Calu3 (cell line): ENCODE measurements at places on chromosomes 3 and 15.

- DNase-seq: peak; percentile 59
Observed at GRCh38 chr15:82849556-82850512, 40.4 kb downstream of the WHAMM start.

GRCh38 chr15:63038926-63039673, 3.4 kb upstream of the TPM1 start:
- no peak for DNase-seq

DNA sequence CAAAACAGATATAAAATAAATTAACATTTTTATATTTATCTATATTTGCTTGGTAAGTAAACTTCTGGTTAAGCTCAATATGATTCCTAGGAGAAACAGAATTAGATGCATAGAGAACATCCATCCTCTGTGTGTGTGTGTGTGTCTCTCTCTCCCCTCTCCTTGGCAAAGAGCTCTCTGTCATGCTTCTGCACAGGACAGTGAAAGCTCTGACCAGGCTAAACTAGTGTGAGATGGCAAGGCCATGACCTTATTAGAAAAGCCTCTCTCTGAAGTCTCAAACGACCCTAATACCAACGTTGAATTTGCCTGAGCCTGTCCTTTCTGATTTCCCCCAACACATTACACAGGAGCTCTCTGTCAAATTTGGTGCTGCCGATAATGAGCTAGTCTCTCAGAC, 746.0 kb downstream of the VGLL3 start:
- DNase-seq: no peak

DNA sequence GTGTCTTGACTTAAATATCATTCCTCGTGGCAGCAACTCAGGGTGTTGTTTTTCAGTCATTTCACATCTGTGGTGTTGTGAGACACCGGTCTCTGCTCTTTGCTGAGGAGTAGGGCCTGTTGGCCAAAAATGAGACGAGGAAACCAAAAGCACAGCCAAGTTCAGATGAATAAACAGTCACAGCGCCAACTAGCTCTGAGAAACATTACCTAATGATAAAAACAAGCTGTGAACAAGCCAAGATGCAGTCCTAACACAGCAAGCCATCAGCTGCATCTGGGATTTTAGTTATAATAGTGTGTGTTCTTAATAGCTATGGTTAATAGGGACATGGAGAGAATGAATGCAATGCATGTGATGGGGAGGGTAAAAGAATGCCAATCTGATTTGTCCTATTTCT, 843.4 kb upstream of the DPPA4 start:
- DNase-seq: no peak

DNA sequence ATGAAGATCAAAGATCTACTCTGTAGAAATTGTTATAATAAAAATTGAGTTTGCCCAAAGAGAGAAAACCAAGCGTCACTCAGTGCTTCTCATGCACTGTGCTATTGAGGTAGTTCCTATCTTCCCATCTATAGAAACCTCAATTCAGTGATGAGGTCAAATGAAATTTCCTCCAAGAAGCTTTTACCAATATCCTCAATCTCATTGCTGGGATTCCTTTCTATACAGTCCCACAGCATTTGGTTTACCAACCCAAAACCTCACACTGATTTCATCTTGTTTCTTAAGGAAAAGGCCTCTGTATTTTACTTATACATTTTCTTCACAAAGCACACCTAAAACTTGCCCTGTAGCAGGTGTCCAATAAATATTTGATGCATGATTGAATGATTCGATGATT, 147.2 kb downstream of the ALCAM start:
- DNase-seq: no peak

DNA sequence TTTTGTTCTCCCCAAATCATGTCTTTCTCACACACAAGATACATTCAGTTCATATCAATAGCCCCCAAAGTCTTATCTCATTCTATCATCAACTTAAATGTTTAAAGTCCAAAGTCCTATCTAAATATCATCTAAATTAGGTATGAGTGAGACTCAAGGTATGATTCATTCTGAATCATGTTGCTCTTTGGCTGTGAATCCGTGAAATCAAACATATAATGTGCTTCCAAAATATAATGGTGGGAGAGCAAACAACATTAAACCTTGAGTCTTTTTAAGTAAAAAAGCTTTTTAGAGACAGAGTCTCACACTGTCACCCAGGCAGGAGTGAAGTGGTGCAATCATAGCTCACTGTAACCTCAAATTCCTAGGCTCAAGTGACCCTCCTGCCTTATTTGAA, 139.1 kb downstream of the SAMMSON start:
- DNase-seq: no peak

DNA sequence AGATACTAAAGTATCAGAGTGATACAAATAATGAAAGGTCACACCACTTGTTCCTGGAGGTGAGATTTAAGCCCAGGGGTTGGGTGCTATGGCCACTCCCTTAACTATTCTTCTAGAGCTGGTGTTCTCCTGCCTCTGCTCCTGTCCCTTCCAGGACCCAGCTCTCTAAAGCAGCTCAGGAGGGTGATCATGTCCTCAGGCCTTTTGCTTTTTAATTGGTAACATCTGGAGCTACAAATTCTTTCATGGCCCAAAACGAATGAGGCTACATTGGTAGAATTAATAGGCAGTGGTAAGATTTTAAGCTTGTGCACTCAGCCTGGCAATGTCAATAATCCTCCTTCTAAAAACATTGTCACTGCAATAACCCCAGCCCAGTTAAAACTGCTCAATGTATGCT, 38.2 kb upstream of the CNOT10 start:
- DNase-seq: no peak

GRCh38 chr15:78810362-78811123, 721 bp downstream of the ADAMTS7 start:
- peak; percentile 57 for DNase-seq

- no peak for DNase-seq
Observed at GRCh38 chr15:51505251-51505650, 117.3 kb downstream of the DMXL2 start.

DNA sequence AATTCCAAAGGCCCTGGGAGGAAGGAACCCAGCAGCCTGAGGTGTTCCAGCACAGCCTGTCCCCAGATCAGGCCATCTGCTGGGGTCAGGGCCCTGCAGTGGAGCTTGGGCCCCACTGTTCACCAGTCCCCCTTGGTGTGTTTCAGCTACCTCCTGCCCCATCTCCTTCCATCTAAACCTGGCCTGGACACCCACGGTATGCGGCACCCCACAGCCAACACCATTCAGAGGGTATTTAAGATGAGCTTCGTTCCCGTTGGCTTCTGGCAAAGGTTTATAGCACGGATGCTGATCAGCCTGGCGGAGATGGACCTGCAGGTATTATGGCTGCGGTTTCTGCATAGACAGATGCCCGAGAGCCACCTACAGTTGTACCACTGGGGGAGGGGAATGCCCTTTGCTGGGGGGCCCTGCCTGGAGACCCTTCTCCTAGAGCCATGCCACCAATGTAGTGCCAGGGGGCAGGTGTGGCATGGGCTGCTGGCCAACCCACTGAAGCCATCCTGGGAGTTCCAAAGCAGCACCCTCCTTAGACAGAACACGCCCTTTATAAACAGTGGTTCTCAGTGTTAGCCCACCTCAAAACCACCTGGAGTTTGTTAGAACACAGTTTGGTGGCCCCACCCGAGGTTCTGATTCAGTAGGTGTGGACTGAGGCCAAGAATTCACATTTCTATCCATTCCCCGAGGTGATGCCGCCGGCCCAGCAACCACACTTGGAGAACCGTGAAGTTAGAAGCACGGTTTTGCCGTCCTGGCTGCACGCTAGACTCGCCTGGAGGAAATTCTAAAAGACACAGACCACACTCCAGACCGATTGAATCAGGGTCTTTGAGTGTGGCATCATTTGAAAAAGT, 126.9 kb downstream of the LRRK1 start:
- no peak for DNase-seq

GRCh38 chr3:172309741-172310427, 138.4 kb downstream of the GHSR start:
- DNase-seq: no peak

GRCh38 chr15:61195116-61196002, 33.7 kb downstream of the RORA start:
- DNase-seq: no peak

DNA sequence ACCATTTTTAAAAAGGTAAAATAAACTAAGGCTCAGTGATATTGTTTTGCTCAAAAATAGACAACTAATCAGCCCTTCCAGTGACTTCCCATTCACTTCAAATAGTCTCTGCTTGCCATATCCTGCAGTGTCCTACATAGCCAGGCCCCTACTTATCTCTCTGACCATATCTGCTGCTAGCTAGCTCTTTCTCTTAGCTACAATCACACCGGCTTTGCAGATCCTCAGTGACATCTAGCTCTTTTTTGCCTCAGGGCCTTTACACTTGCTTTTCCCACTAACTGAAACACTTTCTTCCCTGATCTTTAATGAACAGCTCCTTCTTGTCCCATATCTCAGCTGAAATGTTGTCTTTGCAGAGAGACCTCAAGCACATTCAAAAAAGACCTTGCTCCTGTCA, 161.3 kb downstream of the IL5RA start:
- DNase-seq: no peak

DNA sequence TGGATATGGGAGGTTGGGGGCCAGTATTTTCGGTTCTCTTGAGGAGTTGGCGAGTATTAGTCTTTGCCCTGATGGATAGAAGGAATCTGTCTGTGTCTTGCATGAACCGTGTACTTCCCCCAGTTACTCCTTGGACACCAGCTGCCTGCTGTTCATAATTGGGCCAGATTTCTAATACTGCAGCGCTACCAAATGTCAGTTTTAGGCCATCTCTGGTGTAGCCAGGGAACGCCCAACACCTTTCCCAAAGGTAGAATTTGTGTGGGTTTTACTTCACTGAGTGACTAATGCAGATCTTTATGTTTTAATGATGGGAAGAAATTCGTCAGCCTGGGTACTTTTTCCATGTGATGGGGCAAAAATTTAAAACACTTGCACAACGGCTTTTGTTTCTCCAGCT, 18.4 kb downstream of the FLNB start:
- DNase-seq: no peak

- no peak for DNase-seq
Observed at GRCh38 chr15:34754171-34754601, 612 bp downstream of the GJD2 start.

- no peak for DNase-seq
Observed at GRCh38 chr3:183388213-183388895, 40.1 kb downstream of the MCF2L2 start.

GRCh38 chr15:71385457-71385856, 270.2 kb downstream of the THSD4 start:
- DNase-seq: no peak

DNA sequence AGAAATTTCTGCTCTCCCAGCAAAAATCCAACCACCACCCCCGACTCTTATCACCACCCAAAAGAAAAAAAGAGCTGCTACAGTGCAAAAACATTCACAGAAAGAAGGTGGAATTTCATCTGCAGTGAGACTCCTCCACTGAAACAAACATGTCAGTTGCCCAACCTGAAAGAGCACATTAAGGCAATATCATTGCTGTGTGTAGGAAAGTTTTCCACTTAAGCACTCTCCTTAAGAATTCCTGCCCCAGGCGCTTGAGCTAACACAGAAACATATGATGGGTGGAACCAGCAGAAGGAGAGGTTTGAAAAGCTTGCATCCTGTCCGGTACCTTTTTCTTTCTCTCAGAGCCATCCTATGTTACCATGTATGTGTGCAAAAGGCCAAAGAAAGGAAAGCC, 200.8 kb upstream of the GADL1 start:
- no peak for DNase-seq

GRCh38 chr3:15578289-15578867, 23.0 kb downstream of the HACL1 start:
- no peak for DNase-seq

DNA sequence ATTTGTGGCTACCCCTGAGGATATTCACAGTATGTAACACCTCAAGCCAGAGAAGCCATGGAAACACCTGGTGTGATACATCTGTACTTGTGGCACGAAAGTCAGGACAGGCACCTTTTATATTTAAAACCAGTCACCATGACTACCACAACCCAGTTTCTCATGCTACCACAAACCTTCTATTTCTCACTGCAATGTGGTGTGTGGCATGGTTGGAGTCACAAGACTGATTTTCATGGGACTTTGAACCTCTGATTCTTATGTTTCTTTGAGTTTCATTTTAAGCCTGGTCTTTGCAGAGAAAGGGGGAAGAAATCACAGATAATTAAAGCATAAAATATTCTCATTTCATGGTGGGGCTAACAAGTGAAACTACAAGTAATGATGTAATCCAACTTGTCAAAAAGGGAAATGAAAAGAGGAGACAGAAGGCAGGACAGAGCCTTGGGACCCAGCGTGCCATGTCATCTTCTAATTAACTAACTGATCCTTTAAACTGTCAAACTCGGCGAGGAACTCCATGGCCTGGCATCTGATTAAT, 175.9 kb downstream of the PDZRN3 start:
- DNase-seq: no peak

DNA sequence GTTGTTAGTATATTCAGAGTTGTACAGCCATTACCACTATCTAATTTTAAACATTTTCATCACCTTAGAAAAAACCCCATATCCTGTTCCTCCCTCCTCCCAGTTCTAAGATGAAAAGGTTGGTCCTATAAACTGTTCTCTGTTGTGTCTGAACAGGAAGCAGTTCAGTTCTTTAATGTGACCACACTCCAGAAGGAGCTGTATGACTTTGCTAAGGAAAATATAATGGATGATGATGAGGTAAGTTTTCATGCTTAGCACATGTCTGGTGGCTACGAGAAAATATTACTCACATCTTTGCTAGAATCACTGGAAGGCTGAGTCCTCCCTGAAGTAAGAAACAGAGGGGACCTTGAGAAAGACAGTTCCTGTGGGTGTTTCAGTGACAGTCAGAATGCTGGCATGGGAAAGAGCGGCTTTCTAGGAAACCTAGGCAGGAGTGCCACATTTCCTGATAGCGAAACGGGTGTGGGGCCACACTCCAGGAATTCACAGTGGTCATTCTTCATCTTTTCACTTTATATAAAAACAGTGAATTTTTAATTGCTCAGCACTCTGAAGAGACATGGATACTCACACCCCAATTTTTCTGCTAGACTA, 20.3 kb downstream of the CRTAP start:
- no peak for DNase-seq

DNA sequence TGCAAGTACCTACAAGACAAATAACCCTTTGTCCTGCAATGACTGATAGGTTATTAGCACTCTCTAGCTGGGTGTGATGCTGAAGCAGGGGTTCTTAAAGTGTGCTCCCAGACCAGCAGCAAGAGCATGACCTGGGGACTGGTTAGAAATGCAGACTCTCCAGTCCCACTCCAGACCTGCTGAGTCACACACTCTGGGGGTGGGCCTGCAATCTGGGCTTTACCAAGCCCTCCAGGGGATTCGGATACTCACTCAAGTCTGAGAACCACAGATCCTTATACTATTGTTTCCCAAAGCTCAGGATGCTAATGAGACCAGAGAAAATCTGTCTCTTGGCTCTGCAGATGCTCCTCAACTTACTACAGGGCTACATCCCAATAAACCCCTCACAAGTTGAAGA, 142.1 kb upstream of the RAD18 start:
- DNase-seq: no peak

GRCh38 chr15:71788646-71789579, 21.4 kb upstream of the NR2E3 start:
- DNase-seq: no peak

DNA sequence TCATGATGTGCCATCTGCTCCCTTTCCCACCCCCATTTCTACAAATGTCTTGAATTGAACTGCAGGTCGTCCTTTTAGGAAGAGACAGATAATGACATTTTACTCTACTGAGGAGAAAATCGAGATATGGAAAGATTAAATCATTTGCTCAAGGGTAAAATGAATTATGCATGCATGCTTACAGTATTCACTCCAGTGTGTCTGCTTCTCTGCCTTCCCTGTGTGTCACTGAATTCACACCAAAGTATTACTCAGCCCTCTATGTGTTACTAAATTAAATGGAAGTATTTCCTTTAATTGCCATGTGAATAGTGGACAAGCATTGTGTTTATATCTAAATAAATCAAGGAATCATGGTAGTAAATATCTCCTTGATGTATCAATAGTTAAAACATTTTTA, 449.0 kb downstream of the NLGN1 start:
- DNase-seq: no peak
